ENCODE measurements at places on chromosomes 6 and 20.

DNA sequence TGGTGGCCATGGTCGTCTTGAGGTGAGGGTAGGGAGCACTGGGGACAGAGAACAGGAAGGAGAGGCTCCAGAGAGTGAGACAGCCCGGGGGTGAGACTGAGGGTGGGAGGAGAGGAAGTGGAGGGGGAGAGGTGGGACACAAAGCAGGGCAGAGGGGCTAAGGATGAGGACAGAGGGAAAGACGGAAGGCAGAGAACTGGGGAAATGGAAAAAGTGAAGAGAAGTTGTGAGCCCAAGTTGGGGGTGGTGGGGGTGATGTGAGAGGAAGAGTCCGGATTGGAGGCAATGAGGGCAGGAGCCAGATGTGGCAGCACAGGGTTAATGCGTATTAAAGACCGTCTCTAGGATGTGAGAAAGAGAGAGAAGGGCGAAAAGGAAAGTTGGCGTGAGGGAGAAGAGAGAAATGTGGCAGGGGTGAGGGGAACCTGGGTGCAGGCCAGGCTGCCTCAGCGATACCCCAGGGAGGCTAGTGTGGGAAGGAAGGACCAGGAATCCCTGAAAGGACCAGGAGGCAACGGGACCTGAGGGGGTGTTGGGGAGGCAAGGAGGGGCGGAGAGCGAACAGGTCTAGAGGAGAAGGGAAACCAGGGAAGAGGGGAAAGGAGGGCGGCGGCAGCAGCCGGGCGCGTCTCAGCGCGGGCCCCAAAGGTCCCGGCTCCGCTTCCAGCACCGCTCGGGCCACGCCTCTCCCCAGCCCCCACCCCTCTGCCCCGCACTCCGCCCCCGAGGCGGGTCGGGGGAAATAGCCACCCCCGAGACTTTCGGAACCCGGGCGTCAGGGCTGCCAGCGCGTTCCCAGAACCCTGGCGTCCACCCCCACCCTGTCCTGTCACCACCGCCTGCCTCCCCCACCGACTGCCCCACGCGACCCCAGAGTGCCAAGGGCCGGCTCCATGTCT lies at the start of gene PPP1R18:
TSS of gene PPP1R18 (minus strand) at position 637 of the 899 bp plus-strand sequence. CDS start at position 10, 627 bp downstream.
- peak; percentile 88 for DNase-seq

DNA sequence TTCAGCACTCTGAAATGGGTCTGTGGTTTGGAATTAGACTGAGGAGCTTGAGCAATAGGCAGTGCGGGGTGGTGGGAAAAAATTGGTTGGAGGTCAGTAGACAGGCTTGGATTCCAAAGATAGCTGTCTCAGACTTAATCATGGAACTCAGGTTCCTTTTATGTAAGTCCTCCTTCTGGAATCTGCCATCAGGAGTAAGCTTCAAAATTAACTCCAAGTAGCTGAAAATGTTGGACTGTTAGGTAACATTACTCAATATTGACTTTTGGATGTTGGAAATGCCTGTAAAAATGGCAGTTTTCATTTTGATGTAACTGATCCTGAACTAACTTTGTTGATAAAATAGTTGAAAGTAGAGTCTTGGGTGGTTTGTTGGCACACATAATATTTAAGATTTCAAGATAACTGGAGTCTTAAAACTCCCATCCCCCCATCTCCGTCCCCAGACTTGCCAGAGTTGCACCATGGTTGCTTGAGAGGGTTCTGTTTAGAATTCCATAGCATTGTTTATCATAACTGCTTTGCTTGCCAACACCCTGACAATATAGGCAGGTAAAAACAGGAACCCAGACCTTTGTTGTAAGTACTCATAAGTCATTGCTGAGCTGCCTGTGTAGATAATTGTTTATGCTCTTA lies 83.0 kb downstream of the PHF20 start:
- DNase-seq: no peak

- no peak for DNase-seq
Measured at GRCh38 chr6:169567819-169568218, 134.0 kb downstream of the WDR27 start.

GRCh38 chr6:147211349-147211748 lies 7.1 kb downstream of the STXBP5 start:
- DNase-seq: no peak

DNA sequence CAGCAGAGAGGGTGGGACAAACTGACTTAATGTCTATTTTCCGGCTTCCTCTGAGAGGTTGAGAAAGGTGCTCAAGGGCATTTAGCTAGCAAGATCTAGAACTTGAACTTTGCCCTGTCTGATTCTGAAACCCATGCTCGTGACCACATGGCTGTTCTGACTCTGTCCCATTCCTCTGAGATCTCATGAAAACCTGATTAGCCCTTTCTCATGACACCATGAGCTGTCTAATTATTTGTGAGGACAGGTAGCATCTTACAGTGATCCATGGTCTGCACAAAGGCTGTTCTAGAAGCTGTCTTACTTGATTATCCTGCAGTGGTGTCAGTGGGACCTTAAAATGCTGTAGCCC lies 89.6 kb upstream of the TOX2 start:
- DNase-seq: no peak

GRCh38 chr6:150366118-150366778 lies 2.6 kb upstream of the IYD start:
- no peak for DNase-seq

DNA sequence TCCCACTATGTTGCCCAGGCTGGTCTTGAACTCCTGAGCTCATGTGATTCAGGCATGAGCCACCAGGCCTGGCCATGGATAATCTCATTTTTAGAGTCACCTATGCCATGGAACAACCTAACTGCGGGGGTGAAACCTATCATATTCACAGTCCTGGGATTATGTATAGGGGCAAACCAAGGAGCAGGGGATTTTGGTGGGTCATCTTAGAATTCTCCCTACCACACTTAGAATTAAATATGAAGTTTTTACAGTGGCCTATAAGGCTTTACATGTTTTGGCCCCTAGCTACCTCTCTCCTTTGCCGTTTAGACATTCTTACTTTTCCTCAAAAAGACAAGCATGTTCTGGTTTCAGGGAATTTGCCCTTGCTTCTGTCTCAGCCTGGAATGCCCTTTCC lies 20.6 kb upstream of the VEGFA start:
- no peak for DNase-seq

DNA sequence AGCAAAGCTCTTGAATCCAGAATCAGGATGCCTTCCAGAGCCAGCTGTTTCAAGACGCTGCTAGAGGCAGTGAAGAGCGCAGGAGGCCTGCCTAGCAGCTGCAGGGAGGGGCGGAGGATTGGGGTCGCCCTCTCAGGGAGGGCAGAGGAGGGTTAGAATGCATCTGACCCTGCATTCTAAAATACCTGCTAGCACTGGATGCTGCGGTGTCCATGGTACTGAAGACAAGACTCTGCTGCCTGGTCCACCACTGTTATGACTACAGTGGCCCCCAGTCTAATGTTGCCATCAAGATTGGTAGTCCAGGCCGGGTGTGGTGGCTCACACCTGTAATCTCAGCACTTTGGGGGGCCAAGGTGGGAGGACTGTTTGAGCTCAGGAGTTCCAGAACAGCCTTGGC lies 193.7 kb upstream of the PROKR2 start:
- DNase-seq: no peak

GRCh38 chr6:121333196-121333595 lies 1.1 kb downstream of the TBC1D32 start:
- DNase-seq: no peak

- no peak for DNase-seq
Measured at GRCh38 chr6:53658992-53659391, 6.6 kb downstream of the KLHL31 start.

- DNase-seq: no peak
Measured at GRCh38 chr6:168507730-168508129, 66.7 kb downstream of the SMOC2 start.

- DNase-seq: no peak
Measured at GRCh38 chr6:127343809-127344659, 625 bp upstream of the ECHDC1 start.

DNA sequence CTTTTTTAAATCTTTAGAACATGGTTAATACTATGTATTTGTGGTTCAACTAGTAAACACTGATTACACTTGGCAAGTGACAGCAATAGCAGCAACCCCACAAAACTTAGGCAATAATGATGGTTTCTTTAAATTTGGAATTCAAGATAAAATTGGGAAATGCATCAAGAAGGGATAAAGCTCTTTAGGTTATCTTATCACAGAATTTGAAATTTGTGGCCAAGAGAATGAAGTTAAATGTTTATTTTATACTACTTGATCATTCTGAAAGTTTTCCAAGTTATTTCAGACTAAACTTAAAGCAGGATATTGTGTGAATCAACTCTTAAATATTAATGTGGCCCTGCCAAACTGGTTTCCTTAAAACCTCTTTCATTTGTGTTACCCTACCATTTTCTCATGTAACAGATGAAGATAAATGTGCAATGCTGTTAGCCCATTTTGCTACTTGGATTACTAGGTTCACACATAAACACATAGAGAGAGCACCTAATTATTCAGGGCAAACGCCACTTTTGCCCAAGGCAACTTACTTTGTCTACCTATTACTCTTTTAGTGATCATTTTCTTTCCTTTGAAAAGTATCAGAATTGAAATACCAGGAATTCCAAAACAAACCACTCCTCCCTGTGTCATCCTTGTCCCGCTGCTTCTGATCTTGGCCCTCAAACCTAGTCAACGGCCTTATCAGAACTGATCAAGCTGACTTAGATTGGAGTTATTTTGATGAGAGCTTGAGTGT lies 186.7 kb upstream of the TENT5A start:
- no peak for DNase-seq

GRCh38 chr6:47527274-47527673 lies 49.7 kb downstream of the CD2AP start:
- DNase-seq: no peak

Data from activated naive CD4-positive, alpha-beta T cell treated with anti-CD3 and anti-CD28 coated beads, Interleukin-2, amount 50 U/mL, for 16 hours (primary cell).